ENCODE measurements at places on chromosomes 2 and 18. TPM values are rescaled to one million over a fixed set of nuclear protein-coding genes. Genes with fewer than 3 reads are reported as not detected.

G6PC2 gene
- not detected for total RNA-seq

MDH1B gene
- total RNA-seq, result 1.2 TPM

NYAP2 gene
- not detected for total RNA-seq

FAM228B gene
- total RNA-seq, result 1.7 TPM

RSAD2 gene
- total RNA-seq, result 0.19 TPM

LINC00305 gene
- not detected for total RNA-seq

KCMF1 gene
- total RNA-seq, result 90.1 TPM

ZNF521 gene
- total RNA-seq, result not detected

UPP2 gene
- not detected for total RNA-seq

TRABD2A gene
- 10.1 TPM for total RNA-seq

MAP3K19 gene
- not detected for total RNA-seq

KLHL14 gene
- not detected for total RNA-seq

TAF4B gene
- total RNA-seq, result 5.6 TPM

KLHL29 gene
- 3.2 TPM for total RNA-seq

FAM168B gene
- total RNA-seq, result 93.8 TPM

CFC1 gene
- not detected for total RNA-seq

NDUFAF7 gene
- 15.6 TPM for total RNA-seq
